ENCODE measurements at places on chromosomes 4 and X. TPM values are rescaled to one million over a fixed set of nuclear protein-coding genes. Genes with fewer than 3 reads are reported as not detected.

Gene KLB
- not detected for total RNA-seq

Gene FHDC1
- 23.6 TPM for total RNA-seq

Gene G3BP2
- 146 TPM for total RNA-seq

Gene ATP1B4
- total RNA-seq = not detected

Gene DOK7
- total RNA-seq = 7.4 TPM
